ENCODE measurements at places on chromosomes 7 and 10.

GRCh38 chr10:110109511-110109910 is 97.9 kb upstream of the MXI1 start:
- no peak for DNase-seq

GRCh38 chr10:75870039-75870645 is 438.7 kb downstream of the LRMDA start:
- DNase-seq, result no peak

DNA sequence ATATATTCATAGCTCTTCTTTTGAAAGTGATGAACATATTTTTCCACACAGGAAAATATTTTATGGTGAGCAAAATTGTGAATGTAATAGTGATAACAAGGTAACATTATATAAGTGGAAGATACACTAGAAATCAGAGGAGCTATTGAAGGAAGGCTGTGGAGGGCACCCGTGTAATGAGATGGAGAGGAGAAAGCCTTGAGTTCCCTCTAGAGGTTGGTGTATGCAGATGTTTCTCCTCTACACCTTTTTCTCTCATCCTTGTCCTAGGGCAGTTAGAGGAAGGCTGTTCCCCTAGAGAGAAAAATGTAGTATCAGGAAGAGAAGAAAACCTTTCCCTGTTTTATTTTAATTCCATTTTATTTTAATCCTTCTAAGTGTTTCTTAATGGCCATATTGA is 54.6 kb upstream of the NRG3 start:
- peak; percentile 10 for DNase-seq

- no peak for DNase-seq
These were observed 90.3 kb downstream of the SRPK2 start for GRCh38 chr7:105298439-105298894.

GRCh38 chr10:7196284-7196683 is 214.6 kb downstream of the SFMBT2 start:
- no peak for DNase-seq

DNA sequence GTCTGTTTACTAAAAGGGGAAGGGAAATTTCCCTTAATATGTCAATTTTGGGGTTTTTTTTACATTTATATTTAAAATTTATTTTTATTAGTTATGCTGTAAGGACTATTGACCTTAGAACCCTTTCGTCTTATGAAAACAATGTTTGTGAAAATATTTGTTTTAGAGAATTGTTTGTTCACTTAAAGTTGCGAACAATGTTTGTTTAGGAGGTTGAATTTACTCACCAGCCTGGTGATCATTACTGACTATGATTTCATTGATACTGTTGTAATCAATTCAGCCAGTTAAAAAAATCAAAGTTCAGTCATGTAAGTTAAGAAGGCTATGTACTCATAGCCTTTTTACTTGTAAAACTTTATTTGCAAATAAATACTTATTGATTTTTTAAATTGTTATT is 27.4 kb upstream of the TSPAN13 start:
- no peak for DNase-seq

GRCh38 chr10:25072786-25073185 is 56.4 kb downstream of the THNSL1 start:
- DNase-seq, result no peak

DNA sequence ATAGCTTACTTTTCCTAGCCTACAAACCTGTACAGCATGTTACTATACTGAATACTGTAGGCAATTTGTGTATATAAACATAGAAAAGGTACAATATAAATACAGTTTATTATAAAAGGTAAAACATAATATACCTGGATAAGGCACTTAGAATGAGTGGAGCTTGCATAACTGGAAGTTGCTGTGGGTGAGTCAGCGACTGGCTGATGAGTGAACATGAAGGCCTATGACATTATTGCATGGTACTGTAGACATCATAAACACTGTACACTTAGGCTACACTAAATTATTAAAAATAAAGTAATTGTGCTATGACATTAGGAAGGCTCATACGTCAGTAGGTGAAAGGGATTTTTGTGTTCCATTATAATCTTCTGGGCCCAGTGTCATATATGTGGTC is 228.8 kb downstream of the HDAC9 start:
- DNase-seq, result no peak

DNA sequence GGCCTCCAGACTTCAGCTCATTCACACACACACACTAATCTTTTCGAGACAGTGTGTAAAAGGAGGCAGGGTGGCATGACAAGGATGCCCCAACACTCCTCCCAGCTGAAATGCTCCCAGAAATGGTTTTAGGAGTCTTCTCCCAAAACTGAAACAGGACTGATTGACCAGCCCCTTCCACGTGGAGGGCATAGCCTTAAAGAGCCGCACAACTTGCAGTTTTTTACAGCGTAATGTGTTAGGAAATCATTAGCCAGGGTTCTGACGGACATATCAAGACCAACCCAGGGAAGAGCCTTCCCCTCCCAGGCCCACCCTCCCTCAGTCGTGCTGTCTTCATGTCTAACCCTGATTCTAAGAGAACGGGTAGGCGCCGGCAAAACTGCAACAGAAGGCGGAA is 224.6 kb downstream of the TNS3 start:
- no peak for DNase-seq

GRCh38 chr10:11149807-11150141 is 132.1 kb downstream of the CELF2 start:
- no peak for DNase-seq

DNA sequence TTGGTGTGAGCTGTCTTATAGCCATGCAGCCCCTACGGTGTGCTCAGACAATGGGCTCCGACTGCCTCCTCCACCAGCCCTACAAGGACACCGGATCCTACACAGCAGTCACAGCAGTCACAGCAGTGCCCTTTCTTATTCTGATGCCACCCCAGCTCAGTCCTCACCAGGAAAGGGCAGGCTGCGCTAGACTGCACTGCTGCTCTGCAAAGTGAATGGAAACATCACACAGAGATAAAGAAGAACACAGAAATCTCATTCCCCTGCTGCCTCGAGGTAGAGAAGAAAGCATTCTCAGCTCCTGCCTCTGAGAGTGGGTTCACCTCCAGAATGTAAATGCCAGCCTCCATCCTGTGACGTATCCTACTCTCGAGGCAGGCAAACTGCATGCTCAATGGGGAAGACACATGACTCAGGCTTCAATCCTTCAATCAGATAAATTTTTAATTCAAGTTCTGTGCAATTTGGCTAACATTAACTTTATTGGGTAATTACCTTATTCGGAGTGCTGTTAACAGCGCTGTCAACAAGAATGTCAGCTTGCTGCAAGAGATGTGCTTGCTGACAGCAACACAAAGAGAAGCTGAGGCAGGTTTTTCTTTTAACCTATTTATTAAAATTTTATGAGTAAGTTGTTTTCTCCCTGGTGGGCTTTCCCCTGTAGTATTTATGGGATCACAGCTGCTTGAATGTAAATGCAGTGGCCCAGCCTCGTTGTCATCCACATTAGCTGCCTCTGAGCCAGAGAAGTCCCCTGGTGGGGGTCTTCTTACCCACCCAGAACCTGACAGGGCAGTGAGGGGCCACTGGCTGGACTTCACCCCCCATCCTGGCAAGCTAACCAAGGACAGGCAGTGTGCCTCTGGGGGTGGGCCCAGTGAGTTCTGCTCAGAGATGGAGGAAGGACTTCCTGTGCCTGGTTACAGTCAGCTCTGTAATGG is 241.3 kb upstream of the KMT2E start:
- no peak for DNase-seq

DNA sequence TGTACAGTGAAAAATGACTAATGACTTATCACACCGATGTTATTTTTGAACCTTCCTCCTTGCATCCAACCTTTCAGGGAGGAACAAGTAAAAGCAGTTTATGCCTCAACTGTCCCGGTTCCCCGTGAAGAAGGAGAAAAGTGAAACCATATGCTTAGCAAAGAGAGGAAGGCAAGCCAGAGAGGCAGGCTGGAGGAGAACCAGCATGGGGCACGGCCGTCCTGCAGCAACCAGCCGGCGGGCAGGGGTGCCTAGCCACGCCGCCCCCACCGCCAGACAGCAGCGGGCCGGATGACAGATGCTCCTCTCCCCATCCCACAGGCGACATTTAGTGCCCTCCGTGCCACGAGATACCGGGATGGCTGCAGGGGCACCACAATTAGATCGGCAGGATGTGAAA is 421.4 kb upstream of the MGMT start:
- DNase-seq, result no peak

DNA sequence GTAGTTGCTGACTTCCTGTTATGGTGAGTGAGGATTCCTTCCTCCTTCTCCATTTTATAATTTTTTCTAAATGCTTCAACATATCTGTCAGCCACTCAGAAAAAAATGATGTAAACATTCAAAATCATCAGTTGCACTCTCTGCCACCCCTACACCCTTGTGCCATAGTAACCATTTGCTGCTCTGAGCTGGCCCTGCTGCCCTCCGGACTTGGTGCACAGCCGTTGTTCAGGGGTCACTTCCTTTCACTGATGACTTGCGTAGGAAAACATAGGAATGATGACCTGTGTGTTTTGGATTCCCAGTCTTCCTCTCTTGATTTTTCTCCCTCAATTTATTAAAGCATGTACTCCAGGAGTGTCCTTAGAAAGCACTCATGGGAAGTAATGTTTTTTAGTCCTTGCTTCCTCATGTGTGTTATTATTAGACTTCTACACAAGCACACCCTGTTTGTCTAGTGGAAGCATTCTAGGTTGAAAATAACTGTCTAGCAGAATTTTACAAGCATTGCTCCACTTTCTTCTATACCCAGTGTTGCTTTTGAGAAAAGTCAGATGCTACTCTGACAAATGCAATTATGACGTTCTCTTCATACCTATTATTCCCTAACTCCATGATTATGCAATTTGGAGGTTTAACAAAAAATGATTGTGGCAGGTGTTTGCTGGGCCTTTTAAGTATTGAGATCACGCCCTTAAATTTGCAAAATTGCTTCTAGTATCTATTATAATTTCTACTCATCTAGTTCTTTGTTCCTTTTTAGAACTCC is 62.6 kb upstream of the MTPN start:
- DNase-seq, result no peak

GRCh38 chr7:29370531-29371314 is 176.1 kb downstream of the CHN2 start:
- DNase-seq, result no peak

DNA sequence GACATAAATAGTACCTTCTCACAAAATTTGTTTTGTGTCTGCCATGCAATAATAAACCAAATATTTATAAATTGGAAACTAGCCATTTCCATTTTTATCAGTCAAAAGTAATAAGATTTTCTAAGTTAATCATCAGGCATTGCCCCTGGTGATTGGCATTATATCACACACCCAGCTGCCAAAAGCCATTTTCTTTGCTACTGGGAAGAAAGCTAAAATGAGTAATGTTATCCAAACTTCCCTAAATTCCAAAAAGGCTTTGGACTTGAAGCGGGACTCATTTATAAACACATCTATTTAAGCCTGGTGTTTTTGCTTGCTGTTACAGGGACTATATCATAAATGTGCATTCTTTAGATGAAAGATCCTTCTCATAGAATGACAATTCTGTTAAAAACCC is 86.0 kb downstream of the AKR1D1 start:
- no peak for DNase-seq
